ENCODE measurements at places on chromosomes 2 and 18. TPM values are rescaled to one million over a fixed set of nuclear protein-coding genes. Genes with fewer than 3 reads are reported as not detected.

The ITGB6 gene
- not detected for total RNA-seq

The NETO1 gene
- not detected for total RNA-seq

DNA sequence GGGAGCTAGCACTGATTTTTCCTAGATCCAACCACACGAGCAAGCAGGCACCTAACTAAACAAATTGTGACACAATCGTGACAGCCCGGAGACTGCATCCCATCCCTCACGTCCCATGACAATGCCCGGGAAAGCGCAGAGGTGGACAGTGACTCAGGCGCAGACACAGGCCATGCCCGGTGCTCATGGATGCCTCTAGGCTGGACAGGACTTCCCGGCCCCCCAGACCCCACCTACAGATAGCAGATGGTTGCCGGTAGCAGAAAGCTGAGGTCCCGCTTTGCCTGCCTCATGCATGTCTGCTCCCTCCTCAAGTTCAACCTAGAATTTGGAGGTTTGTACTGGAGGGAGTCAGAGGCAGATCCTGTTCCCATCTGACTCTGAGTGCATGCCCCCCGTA, 81.0 kb downstream of the TPO start:
- H3K4me1 ChIP-seq = no peaks in the 10 kb centered on the region
- H3K36me3 ChIP-seq = no peaks in the 10 kb centered on the region
- H3K4me3 ChIP-seq = no peak overlapping the region
- no peaks in the 10 kb centered on the region for H3K27me3 ChIP-seq

GRCh38 chr18:53785811-53786210, 438.7 kb downstream of the MBD2 start:
- no peaks in the 10 kb centered on the region for H3K27me3 ChIP-seq
- DNase-seq = no peak
- H3K4me3 ChIP-seq = no peak overlapping the region
- H3K27ac ChIP-seq = no peak overlapping the region
- no peaks in the 10 kb centered on the region for H3K4me1 ChIP-seq

DNA sequence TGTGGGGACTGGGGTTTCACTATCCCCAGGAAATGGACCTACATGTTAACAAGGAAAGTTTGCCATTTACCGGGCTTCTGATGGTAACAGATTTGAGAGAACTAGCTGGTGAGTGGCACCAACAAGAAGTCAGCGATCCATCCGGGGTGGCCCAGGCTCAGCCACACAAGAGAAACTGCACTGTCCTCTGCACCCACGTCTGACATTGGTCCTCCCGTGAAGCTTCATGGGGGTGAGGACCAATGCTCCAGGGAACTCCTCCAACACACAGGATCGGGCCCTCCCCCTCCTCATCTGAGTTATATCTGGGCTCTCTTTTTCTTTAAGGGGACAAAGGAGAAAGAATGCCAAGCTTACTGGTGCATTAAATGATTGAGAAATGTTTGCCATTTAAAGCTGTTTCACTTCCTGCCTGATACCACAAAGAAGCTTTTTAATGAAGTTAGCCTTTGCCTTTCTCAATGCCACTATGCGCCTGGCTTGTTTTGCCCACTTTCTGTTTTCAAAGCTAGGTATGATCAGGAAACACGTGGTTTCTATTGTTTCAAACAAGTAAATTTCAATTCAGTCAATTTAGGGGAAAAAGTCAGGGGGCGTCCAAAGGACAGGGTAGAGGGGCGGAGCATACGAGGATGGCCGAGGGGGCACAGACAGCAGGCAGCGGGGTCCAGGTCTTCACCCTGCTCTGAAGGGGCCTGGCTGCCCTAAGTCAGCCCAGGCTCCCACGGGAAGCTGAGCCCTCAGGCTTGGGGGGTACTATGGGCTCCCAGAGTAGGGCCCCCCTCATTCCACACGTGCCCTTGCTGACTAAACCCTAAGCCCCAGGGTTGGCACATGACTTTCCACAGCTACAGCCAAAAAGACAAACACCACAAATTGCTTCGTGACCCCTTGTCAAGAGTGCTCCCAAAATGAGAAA, 204.0 kb upstream of the ID2 start:
- H3K36me3 ChIP-seq = no peaks in the 10 kb centered on the region
- DNase-seq = no peak
- no peaks in the 10 kb centered on the region for H3K27me3 ChIP-seq
- H3K4me1 ChIP-seq = no peaks in the 10 kb centered on the region
- H3K4me3 ChIP-seq = no peak overlapping the region
- H3K27ac ChIP-seq = no peak overlapping the region

Data from ascending aorta (tissue), 2 donors.